ENCODE measurements at places on chromosomes 1 and 21. TPM values are rescaled to one million over a fixed set of nuclear protein-coding genes. Genes with fewer than 3 reads are reported as not detected.

DNA sequence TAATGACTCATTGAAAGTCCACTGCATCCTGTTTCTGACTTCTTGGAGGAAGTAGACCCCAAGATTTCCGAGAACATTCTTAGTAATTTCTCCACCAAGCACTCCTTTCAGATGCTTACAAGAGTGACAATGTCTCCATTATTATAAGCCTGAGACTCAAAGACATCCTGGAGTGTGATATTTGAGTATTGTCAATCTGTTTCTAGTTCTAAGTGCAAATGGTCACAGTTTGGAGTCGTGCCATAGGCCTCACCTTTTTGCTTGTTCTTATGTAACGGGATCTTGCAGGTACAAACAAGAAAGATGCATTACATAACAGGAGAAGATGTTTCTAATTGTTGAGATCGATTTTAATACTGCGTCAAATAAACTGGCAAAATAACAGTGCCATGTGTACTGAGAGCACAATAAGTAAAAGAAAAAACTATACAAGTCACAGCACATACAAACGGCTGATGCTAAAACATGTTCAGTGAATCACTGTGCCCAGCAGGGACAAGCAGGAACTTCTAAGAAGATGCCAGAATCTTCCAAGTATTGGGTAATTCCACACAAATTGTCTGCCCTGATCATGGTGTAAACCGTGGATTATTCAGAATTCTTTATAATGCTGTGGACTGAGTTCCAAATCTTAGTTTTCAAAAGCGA, 54.1 kb downstream of the CD2 start:
- no peak overlapping the region for H3K4me3 ChIP-seq
- no peak overlapping the region for H3K27ac ChIP-seq
- H3K4me1 ChIP-seq, result peaks cover 16% of the 10 kb centered on the region

DNA sequence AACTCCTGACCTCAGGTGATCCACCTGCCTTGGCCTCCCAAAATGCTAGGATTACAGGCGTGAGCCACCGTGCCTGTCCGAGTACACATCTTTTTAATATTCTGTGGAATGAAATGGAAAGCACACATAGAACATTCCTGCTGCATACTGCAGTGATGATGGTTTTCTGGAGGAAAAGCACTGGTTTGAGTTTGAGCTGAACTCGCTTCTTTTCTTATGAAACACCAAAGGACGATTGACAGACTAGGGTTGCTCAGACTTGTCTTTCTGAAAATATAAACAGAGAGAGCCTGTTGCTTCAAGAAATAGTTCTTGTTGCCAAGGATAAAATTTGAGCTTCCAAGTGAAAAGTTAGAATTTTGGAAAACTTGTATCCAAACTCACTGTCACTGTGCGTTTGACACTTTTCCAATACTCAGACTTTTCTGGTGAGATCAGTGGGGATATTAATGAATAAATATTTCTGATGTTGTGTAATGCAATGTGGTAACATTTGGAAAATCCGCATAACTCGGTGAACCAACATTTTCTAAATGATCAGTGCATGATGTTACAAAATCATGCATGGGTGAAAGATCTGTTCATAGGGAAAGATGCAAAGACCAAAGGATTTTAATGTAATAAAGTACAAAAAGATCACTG, 15.0 kb upstream of the ERMAP start:
- peak; percentile 72 for DNase-seq
- no peaks in the 10 kb centered on the region for H3K27me3 ChIP-seq

DNA sequence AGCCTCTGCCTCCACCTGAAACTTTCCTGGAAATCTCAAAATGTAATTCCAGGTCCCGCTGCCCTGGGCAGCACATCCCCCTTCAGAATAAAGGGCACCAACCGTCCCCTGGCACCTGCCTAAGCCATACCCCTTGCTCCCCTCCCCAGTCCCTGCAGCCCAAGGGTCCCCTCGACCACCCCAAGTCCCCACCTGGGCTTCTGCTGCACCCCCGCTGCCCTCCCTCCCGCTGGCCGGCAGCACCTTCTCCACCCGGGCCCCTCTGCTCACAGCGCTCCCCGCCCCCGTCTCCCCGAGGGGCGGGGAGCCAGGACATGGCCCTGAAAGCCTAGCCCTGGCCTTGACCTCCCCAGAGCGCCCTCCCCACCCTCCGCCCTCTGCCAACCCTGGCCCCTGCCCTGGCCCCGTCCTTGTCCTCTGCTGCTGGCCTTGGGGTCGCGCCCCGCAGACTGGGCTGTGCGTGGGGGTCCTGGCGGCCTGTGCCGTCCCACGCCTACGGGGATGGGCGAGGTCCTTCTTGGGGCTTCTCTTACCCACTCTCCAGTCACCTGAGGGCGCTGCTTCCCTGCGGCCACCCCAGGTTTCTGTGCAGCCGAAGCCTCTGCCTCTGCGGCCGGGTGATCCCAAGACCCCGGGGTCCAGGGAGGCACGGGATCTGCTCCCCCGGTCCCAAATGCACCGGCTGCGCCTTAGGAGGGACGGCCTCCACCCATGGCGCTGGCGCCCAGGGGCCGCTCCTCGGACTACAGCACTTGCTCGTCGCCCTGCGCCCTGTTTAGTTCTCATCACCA, 41.7 kb downstream of the WDR4 start:
- H3K27me3 ChIP-seq, result peaks cover 3% of the 10 kb centered on the region
- H3K36me3 ChIP-seq, result peaks cover 27% of the 10 kb centered on the region
- H3K4me3 ChIP-seq, result no peak overlapping the region
- peaks cover 5% of the 10 kb centered on the region for H3K4me1 ChIP-seq
- no peak overlapping the region for H3K27ac ChIP-seq

DNA sequence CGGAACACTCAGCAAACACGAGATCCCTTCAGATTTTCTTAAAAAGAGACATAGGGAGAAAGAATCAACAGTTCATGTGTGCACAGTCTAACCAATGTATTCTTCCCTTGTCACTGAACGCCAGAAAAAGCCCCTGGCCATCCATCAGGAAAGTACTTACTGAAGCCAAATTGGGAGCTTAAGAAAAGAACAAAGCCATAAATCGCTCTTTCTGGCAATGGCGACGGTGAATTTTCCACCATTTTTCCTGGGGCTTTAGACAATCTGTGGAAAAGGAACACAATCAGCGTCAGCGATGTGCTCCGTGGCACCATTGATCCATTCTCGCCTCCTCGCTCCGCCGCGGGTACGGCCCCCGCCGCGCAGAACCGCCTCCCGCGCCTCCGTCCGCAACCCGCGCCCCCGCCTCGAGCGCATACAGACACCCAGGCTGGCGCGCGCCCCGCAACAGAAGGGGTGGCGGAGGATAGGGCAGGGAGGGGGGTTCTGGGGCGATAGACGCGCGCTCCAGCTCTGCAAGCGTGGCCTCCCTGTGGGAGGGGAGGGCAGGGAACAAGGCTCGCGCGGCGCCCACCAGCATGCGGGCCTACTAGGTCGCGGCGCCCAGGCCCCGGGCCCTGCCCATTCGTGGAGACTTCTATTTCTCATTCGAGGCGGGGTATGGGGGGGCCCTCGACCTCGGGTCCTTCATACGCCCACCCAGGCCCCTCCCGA, 440 bp downstream of the PIGP start:
- no peak for DNase-seq
- peaks cover 11% of the 10 kb centered on the region for H3K36me3 ChIP-seq
- peak overlapping the region; percentile 76 for H3K4me3 ChIP-seq

Gene IL20
- not detected for total RNA-seq

Gene VAV3
- 4.1 TPM for total RNA-seq
